T-helper 1 cell (primary cell): ENCODE measurements at places on chromosomes 2 and 18.

DNA sequence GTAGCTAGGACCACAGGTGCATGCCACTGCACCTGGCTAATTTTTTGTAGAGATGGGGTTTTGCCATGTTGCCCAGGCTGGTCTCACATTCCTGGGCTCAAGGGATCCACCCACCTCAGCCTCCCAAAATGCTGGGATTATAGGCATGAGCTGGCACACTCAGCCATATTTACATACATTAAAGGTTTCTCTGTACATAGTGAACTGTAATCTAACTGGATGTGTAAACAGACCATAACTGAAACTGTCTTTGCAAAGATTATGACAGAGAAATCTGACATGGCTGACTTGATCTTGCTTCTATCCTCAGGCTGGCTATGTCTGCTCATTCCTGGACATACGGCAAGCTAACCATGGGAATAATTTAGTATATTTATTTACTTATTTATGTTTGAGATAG is 139.2 kb upstream of the XPO1 start:
- no peak for DNase-seq

DNA sequence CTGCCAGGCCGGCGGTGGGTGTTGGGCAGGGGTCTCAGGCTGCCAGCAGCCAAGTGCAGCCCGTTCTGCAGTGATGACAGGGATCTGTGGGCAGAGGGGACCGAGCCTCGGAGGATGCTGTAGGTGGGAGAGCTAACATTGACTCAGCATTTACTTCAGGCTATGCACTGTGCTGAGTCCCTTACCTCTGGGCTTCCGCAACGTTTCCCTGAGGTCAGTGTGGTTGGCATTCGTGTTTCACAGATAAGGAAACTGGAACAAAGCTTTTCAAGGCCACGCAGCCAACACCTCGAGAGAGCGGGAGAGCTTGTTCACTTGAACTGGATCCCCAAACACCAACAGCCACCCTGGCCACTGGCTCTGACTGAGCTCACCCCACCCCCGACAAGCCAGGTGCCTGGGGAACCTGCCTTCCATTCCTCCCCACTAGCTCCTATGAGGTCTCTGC is 839 bp upstream of the GPR148 start:
- peak; percentile 36 for DNase-seq

DNA sequence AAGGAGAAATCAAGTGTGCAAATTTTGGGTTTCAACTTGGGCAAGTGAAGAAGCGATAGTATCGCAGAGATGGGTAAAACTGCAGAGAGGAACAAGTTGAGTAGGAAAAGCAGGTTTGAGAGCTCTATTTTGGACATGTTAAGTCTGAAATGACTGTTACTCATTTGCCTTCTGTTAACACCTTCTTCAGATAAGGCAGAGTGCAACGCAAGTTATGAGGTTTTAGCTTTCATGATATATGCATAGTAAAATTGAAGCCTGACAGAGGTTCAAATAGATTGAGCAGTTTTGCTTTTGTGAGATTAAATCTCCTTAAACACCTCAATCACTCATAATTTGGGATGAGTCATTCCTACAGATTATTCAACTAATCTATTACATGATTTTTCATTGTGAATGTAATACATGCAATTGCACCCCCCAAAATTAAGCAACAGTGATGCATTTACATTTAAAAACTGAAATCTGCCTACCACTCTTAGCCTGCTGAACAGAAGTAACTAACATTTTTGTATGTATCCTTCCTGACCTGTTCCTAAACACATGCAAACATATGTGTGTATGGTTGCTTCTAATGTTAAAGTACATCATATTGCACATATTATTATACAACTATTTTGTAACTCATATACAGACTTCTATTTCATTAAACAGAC is 575.4 kb downstream of the ARHGAP15 start:
- DNase-seq = no peak

DNA sequence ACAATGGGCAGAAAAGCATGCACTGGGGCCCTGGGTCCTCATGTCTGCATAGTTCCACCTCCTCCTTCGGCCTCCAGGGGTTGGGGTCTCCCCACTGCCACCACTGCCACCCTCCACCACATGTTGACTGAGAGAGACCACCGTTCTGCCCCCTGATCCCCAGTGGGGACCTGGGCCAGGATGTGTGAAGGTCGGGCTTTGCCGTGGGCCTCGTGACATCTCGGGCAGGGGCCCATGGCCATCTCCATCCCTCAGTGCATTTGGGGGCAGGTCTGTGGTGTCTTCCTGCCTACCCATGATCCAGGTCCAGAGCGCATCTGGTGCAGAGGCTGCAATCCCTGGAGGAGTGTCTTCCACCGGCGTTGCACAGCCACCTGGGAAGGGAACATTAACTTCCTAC is 166.8 kb upstream of the POU3F3 start:
- DNase-seq = no peak

DNA sequence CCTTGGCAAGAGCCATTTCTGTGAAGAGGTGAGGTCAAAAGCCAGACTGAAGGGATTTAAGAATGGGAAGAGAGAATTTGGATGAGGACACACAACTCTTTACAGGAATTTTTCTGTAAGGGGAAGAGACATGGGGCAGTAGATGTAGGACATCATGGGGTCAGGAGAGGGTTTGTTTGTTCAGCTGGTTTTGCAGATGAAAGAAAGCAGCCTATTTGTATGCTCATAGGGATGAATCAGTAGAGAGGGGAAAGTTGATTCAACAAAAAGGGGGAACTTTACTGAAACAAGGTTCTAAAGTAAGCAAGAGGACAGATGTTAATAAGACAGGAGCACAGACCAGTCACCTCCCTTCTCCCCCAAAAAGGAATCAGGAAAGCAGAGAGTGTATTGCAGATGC is 11.2 kb downstream of the SCG2 start:
- no peak for DNase-seq

GRCh38 chr2:160132761-160133160 is 67.3 kb downstream of the ITGB6 start:
- no peak for DNase-seq

DNA sequence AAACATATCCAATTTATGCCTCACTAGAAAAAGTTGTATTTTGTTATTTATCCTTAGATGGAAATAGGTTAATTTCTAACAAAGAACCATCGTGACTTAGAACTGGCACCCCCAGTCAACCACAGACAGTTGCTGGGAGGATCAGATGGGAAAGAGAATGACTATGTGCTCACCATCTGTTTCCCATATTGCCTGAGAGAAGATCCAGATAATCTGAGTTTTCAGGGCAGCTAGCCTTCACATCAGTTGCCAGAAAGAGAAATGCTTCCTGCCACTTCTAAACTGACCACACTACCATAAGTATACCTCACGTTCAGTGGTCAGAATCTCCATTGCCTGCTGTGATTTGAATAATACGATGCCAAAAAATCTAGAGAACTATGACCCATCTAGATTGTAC is 28.4 kb upstream of the NEB start:
- DNase-seq = no peak

DNA sequence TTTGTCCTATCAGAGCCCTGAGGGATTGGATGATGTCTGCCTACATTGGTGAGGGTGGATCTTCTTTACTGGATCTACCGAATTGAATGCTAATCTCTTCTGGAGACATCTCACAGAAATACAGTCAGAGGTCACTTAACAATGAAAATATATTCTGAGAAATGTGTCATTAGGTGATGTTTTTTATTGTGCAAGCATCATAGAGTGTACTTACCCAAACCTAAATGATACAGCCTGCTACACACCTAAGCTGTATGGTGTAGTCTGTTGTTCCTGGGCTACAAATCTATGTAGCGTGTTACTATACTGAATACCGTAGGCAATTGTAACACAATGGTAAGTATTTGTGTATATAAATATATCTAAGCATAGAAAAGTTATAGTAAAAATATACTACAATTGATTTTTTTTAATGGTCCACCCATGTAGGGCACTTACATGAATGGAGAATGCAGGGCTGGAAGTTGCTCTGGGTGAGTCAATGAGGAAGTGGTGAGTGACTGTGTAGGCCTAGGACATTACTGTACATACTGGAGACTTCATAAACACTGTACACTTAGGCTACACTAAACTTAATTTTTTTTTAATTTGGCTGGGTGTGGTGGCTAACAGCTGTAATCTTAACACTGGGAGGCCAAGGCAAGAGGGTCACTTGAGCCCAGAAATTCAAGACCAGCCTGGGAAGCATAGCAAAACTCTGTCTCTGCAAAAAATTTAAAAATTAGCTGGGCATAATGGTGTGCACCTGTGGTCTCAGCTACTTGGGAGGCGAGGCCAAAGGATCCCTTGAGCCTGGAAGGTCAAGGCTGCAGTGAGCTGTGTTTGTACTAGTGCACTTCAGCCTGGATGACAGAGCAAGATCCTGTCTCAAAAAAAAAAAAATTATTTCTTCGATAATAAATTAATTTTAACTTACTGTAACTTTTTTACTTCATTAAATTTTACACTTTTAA is 226.3 kb upstream of the UBE2E3 start:
- no peak for DNase-seq

DNA sequence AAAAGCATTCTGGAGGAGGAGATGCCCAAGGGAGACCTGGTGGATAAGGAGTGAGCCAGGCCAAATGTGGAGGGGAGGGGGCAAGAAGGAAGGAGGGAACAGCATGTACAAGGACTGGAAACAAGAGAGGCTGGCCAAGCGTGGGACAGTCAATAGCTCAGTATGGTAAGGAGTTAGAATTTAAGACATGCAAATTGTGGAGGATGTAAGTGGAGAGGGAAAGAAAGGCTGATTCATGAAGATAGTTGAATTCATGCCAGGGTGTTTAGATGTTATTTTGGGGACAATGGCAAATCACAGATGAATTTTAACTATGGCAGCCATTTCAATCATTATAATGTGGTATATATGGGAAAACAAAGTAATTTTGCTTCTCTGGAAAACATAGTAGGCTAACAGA is 462.3 kb downstream of the MEIS1 start:
- no peak for DNase-seq

GRCh38 chr18:75407468-75408437 is 19.8 kb downstream of the SMIM21 start:
- no peak for DNase-seq

GRCh38 chr2:156625360-156626170 is 189.4 kb downstream of the GPD2 start:
- no peak for DNase-seq

GRCh38 chr2:234258562-234259141 is 208.2 kb downstream of the SPP2 start:
- no peak for DNase-seq

DNA sequence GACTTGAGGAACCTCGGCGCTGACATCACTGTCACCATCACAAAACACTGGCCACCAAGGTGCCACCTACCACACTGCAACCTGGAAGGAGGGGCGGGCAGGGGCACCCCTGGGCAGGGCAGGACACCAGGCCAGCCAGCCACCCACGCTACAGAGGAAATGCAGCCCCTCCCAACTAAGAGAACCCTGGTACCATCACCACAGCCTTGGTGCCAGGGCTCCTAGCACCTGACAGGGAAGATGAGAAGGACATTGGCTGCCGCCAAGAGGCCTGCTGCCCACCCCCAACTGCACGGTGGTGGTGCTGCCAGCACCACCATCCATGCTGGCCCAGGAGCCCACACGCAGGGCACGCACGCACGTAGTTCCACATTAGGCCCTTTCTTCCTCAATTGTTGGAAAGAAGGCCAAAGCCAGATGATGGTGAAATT is 88.7 kb downstream of the HDAC4 start:
- no peak for DNase-seq

DNA sequence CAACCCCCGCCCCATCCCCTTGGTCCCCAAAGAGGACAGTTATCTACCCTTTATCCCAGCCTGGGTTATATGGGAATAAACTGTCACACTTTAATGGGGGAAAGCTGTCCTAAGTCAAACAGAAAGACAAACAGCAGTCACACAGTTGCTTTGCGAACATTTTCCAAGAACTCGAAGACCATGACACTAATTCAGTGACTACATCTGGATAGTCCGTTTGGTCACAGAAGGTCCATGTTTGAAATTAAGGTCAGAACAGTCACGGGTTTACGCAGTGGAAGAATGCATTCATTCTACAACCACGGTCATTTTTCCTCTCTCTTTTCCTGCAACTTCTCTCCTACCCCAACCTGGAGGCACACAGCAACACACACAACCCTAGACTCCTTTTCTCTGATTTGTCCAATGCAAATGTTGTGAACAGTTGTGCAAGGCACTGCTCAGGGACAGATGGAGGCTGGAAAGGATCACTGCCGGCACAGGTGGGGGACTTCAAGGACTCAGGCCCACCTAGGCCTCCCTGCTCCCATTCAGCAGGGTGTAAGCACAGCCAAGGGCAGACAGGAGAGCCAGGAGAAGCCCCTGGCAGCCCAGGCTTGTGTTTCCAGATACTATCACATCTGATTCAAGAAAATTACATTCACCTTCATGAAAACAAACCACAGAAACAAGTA is 39.9 kb downstream of the ZNF516 start:
- DNase-seq = no peak

DNA sequence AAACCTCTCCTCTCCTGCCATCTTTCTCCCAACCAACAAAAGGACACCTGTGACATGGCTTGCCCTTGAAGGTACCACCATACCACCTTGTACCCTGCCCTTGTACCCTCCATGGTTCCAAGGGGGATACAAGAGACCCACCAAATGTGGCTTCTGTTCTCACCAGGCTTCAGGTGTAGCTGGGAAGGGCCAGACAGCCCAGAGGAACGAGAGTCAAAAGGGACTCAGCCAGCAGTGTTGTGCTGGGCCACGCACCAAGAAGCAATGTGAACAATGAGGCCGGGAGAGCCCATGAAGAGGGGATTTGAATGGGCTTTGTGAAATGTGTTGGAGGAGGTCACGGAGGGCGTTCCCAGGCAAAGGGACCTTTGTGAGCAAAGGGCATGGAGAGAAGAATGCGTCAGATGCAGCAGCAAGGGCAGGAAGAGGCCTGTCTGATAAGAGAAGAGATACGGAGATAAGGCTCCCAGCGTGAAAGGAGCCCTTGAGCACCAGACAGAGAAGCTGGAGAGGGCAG is 48.6 kb downstream of the PLB1 start:
- DNase-seq = no peak

DNA sequence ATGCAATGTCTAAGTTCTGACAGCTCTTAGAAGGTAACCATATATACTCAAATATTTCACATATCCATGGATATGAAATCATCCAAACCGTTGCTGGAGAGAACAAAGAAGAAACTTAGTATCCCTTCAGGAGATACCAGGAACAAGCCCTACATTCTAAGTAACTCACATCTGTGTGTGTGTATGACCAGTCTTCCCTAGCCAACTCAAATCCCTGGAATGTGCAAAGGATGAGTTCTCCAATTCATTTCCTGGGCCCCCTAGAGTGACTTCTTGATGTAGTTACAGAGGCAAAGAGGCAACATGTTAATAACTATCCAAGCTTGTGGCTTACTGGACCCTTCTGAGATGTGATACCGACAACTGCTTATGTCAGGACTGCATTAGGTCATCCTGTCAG is 20.1 kb downstream of the TPGS2 start:
- DNase-seq = no peak

- DNase-seq = no peak
These were observed 383.7 kb upstream of the SLC14A2 start for GRCh38 chr18:45231617-45232016.

- no peak for DNase-seq
These were observed 239.0 kb downstream of the CCDC178 start for GRCh38 chr18:33201509-33201926.
